ENCODE measurements at places on chromosomes 16 and 17. TPM values are rescaled to one million over a fixed set of nuclear protein-coding genes. Genes with fewer than 3 reads are reported as not detected.

- no peaks in the 10 kb centered on the region for H3K36me3 ChIP-seq
- peak overlapping the region; percentile 86 for H3K4me3 ChIP-seq
- peaks cover 24% of the 10 kb centered on the region for H3K4me1 ChIP-seq
- DNase-seq: no peak
- no peaks in the 10 kb centered on the region for H3K27me3 ChIP-seq
- H3K27ac ChIP-seq: no peak overlapping the region
These were observed 12.1 kb upstream of the ALDOA start for GRCh38 chr16:30053376-30054015.

DNA sequence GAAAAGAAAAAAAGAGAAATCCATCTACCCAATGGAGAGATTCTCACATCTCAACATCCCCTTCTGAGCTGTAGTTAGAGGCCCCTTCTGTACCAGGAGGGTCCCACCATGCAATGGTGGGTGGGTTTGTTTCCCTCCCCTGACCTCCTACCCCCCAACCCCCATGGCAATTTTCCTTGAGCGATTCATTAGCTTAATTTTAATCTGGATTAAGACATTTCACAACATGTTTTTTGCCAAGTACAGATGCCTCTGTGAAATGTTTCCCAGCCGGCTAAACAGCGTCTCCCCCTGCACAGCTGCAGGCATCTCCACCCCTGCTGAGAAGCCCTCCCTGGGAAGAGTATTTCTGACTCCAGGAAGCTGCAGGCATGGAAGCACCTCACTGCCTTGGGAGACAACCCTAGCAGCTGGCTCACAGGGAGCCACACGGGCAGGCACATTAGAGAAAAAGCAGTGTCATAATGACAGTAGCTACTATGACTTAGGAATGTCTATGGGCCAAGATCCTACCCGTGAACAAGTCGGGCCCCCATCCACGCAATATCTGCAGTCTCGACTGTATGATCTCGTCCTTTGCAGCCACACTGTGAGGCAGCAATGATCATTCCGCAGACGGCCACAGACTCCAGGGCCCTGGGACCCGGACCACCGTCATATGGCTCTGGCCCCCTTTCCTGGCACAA, 117.3 kb downstream of the ADCY9 start:
- H3K27ac ChIP-seq: no peak overlapping the region
- H3K36me3 ChIP-seq: no peaks in the 10 kb centered on the region
- no peak for DNase-seq
- peaks cover 14% of the 10 kb centered on the region for H3K4me1 ChIP-seq

DNA sequence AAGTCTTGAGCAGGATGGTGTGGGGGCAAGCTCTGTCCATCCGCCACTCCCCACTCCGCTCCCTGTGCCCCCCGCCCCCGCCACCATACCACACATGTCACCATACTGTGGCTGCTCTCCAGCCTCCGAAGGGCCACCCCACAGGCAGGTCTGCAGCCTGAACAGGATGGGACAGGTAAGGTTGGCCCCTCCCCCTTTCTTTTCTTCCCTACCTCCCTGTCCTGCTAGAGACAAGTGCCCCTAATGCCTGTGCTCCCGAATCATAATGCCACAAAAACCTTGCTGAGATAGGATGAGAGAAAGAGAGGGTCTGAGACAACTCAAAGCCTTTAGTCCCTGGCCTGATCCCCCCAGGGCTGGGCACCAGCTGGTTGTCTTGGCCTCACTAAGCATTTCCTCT, 84.7 kb downstream of the SDK2 start:
- no peaks in the 10 kb centered on the region for H3K4me1 ChIP-seq
- H3K36me3 ChIP-seq: no peaks in the 10 kb centered on the region
- DNase-seq: no peak
- H3K27ac ChIP-seq: no peak overlapping the region

- H3K27me3 ChIP-seq: no peaks in the 10 kb centered on the region
- no peaks in the 10 kb centered on the region for H3K36me3 ChIP-seq
These were observed 137.7 kb upstream of the MYOCD start for GRCh38 chr17:12528036-12528435.

- no peak for DNase-seq
- H3K4me3 ChIP-seq: no peak overlapping the region
- H3K27me3 ChIP-seq: no peaks in the 10 kb centered on the region
- peaks cover 23% of the 10 kb centered on the region for H3K4me1 ChIP-seq
- no peak overlapping the region for H3K27ac ChIP-seq
These were observed 5.7 kb upstream of the MILR1 start for GRCh38 chr17:64443086-64443760.

- H3K27me3 ChIP-seq: no peaks in the 10 kb centered on the region
- H3K4me3 ChIP-seq: no peak overlapping the region
- no peaks in the 10 kb centered on the region for H3K4me1 ChIP-seq
- no peaks in the 10 kb centered on the region for H3K36me3 ChIP-seq
- no peak overlapping the region for H3K27ac ChIP-seq
- no peak for DNase-seq
These were observed 138.8 kb downstream of the MRM1 start for GRCh38 chr17:36740157-36740556.

DNA sequence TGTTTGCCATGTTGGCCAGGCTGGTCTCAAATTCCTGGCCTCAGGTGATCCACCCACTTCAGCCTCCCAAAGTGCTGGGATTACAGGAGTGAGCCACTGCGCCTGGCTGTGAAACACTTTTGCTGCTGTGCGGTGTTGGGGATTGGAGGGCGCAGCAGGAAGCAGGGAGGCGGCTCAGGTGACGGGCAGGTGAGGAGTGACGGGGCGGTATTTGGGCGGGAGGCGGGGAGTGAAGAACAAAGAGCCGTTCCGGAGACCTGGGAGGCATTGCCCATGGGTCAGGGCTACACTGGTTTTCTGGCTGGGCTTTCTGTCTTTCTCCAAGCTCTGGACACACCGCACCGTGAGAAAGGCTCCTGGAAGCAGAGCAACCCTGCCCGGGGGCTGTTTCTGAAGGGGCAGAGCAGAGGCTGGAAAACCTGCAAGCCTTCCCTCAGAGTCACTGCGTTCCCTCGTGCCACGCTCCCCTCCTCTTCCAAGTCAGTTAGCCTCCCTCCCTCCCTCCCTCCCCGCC, 22.1 kb downstream of the CRISPLD2 start:
- DNase-seq: no peak
- peaks cover 3% of the 10 kb centered on the region for H3K4me1 ChIP-seq
- peaks cover 5% of the 10 kb centered on the region for H3K27me3 ChIP-seq
- H3K36me3 ChIP-seq: no peaks in the 10 kb centered on the region
- H3K27ac ChIP-seq: no peak overlapping the region
- no peak overlapping the region for H3K4me3 ChIP-seq

GRCh38 chr17:49217651-49218413, 7.3 kb downstream of the ABI3 start:
- H3K27ac ChIP-seq: peak overlapping the region; percentile 63
- peaks cover 78% of the 10 kb centered on the region for H3K4me1 ChIP-seq
- H3K4me3 ChIP-seq: peak overlapping the region; percentile 32

BRIP1 gene
- 1.0 TPM for total RNA-seq

PHLPP2 gene
- 7.7 TPM for total RNA-seq

CD79B gene
- 5.5 TPM for total RNA-seq
